SK-N-MC (cell line): ENCODE measurements at places on chromosomes 5 and 9.

DNA sequence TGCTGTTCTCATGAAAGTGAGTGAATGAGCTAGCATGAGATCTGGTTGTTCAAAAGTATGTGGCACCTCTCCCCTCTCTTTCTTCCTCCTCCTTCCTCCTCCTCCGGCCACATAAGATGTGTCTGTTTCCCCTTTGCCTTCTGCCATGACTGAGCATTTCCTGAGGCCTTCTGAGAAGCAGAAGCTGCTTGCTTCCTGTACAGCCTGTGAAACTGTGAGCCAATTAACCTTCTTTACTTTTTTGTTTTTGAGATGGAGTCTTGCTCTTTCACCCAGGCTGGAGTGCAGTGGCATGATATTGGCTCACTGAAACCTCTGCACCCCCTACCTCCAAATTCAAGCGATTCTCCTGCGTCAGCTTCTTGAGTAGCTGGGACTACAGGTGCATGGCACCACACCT lies 6.1 kb downstream of the S100Z start:
- no peak for DNase-seq

- DNase-seq: no peak
These were observed 30.8 kb downstream of the CD180 start for GRCh38 chr5:67165526-67166459.

- DNase-seq: no peak
These were observed 33.3 kb downstream of the ADRB2 start for GRCh38 chr5:148859703-148860102.

- DNase-seq: peak; percentile 37
These were observed 164.4 kb downstream of the FOCAD start for GRCh38 chr9:20848490-20848889.

GRCh38 chr9:99353408-99353807 lies 131.3 kb downstream of the SEC61B start:
- DNase-seq: no peak

- DNase-seq: no peak
These were observed 2.6 kb upstream of the GABRB2 start for GRCh38 chr5:161549106-161549505.

- no peak for DNase-seq
These were observed 215.5 kb upstream of the TNC start for GRCh38 chr9:115333277-115334070.

DNA sequence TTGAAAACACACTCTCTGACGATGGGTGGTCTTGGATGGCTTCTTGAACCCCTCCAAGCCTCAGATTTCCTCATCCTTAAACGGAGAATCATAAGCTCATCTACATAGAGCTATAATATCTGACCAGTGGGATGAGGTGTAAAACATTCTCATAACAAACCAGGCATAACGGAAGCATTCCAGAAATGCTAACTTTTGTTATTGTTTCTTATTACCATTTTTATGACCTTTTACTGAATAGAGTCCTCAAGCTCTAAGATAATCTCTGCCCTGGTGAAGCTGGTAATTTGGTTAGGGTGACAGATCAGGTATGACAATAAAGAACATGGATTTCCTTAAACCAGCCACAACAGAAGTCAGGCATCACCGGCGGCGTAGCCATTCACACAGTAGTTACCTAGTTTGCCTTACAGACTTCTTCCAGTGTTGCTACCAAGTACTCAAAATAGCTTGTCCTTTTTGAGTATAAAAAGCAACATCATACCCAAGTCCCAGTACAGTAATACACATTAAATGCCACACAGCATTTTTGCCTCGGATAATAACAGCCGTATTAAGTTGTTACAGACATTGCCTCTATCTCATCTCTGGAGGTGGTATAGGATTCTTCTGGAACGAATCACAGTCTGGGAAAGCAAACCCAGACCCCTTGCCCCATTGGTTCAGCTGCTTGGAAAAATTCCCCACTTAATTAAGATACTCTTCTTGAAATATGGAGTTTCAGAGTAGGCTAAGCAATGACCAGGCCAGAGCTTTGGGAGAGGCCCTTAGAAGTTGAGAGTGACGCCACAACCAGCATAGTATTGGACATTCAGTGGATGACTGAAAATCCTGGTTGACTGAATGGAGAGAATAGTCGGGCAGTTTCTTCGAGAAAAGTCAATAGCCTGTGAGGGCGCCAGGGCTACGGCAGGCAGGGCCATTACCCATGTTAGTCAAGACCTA lies 252.5 kb downstream of the SLIT3 start:
- no peak for DNase-seq

DNA sequence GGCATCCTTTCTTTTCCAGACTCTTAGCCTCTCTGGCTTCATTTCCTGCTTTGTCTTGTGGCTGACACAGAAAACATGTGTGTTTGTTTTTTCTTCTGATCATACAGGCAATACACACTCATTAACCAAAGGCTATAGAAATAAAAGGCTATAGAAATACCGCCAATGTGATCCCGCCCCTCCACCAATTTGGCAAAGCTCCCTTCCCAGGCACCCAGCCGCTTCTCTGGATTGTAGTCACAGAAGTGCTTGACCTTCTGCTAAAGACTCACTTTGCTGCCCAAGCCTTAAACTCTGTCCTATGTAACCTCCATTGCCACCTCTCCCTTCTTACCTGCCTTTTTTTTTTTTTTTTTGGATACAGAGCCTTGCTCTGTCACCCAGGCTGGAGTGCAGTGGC lies 5.3 kb downstream of the TXNDC15 start:
- no peak for DNase-seq

DNA sequence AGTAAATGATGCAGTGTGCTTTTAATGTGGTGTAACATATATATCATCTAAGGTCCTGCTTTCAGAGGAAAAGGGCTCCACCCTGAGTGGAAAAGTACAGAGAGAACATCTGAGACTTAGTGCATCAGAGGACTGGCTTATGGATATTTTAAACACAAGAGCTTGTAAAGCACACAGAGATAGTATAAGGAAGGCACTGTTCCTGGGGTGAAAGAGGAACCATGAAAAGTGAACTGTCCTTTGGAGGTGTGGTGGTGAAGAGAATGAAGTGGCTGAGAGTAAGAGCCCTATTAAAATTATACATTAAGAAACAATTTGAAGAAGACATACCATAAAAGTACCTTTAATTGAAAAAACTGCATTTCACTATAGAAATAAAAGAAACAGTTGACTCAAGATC lies 68.9 kb downstream of the CSF2 start:
- no peak for DNase-seq

DNA sequence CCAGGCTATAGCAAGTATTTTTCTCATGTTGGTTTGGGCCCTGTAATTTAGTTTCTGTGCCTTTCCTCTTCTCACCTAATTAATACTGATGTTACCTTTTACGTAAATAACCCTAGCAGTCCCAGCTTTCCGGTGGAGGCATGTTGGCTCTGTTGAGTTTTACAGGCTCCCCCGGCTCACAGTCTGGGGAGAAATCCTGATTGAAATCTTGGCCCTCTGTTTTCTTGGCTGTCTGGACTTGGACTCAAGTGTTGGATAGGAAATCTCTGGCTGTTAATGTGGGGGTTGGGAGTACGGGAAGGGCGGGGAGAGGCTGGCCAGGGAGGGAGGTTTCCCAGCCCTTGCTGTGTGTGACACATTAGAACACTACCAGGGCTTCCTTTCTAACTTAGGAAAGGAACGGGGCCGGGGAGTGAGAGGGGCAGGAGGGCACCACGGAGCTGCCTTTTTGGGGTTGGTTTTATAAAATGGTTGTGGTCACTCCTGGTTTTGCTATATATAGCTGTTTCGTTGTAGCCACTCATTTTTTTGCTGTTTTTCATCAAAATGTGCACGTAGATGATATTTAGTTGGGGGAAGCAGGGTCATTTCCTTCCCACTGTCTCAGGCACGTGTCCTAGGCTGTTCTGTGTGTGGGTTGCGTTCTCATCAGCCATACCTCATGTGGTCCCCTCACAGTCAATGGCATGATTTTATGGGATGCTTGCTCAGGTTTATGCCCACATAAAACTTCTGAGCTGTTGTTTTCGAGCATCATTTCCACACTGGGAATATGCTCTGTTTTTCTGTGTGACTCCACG lies 11.0 kb downstream of the TRIO start:
- no peak for DNase-seq

DNA sequence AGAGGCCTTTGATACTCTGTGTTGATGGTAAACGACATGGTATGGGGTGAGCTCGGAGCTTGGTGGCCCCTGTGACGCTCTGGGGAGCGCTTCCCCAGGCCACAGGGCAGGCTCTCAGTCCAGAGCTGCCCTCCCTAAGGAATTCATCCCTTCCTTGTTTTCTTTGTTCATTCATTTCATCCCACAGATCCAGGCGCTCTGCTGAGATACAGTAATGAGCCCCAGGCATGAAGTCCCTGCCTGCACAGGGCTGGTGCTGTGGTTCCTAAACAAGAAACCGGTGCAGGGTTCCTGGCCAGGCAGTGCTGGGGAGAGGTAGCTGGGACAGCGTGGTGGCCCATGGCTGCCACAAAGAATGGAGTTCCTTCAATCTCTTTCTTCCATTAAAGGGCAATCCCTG lies 14.4 kb downstream of the NEK6 start:
- no peak for DNase-seq
